ENCODE measurements at places on chromosomes 2 and 18.

DNA sequence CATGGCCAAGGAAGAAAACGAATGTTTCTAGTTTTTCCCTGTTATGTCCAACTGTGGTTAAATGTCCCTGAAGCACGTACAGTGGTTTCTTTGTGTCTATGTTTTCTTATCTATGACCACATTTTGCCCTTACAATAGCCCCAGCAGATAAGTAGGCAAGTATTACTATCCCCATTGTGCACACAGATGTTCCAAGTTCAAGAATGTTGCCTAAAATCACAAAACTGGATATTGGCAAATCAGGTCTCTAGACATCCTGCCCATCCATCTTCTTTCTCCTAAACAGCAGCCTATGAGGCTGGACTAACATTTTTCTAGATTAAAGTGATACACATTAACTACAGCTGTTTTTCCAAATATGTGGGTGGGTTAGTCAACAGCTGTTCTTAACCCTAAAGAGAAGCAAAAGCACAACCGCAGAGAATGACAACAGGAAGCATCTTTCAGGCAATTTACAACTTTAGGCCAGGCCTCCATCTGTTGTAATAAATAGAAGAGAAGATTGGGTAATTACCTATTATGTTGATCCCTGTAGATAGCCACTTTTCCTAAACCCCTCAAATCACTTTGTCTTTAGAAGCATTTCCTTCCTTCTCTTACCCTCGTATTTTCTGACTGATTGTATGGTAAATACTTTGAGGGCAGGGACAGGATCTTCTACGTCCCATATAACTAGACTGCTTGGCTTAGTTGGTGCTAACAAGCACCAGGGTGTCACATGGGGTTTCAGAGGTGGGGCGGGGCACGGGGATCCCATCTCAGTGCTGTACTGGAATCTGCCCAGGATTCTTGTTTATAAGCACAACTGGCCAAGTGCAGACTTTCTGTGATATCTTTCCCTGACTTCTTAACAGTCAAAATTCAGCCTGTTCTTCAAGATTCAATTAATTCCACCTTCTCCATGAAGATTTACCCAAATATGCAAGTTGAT is 132.1 kb upstream of the SETBP1 start:
- no peak for DNase-seq

GRCh38 chr2:190649798-190650390 is 1.0 kb downstream of the NAB1 start:
- no peak for DNase-seq

DNA sequence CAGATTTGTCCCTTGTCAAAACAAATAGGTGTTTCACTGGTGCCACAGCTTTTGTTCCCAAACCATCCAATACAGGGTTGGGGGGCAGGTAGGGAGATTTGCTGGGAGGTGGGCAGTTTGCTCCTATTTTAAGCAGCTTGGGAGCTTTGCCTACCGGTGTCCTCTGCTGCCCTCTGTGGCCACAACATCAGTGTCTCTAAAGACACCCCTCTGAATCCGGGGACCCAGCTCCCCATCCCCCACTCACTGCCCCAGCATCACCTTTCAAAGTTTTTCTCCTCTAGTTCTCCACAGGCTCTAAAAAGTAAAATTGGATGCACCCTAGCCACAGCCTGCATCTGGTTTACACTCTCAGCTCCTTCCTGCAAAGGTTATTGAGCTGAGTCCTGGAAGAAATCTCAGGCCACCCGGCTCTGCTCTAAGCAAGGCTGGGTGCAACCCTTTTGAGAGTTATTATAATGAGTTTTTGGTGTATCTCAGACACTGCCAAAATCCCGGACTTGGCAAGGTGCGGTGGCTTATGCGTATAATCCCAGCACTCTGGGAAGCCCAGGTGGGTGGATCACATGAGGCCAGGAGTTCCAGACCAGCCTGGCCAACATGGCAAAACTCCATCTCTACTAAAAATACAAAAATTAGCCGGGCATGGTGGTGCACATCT is 2.9 kb upstream of the EPAS1 start:
- DNase-seq: no peak

GRCh38 chr2:85577386-85578242 is at the start of gene VAMP8:
TSS of gene VAMP8 (plus strand) at chr2:85577586. CDS start at chr2:85577647, 61 bp downstream.
- no peak for DNase-seq

DNA sequence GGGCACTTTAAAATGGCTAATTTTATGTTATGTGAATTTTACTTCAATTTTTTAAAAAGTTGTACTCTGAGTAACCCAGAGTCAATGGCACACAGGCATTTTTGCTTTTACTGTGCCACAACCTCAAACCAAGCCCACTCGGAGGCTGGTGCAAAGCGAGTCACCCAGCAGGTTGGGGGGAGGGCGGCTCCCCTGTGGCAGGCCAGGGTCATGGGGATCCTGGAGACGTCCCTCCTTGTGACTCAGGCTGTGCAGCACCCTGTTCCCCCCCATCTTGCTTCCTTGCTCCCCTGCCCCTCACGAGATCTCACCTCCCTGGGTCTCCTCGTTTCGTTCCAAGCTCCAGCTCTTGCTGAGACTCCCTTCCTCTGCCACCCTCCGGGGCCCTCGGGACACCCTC is 58.6 kb downstream of the POMC start:
- no peak for DNase-seq

GRCh38 chr2:85792783-85793441 is 39.1 kb downstream of the ATOH8 start:
- no peak for DNase-seq

DNA sequence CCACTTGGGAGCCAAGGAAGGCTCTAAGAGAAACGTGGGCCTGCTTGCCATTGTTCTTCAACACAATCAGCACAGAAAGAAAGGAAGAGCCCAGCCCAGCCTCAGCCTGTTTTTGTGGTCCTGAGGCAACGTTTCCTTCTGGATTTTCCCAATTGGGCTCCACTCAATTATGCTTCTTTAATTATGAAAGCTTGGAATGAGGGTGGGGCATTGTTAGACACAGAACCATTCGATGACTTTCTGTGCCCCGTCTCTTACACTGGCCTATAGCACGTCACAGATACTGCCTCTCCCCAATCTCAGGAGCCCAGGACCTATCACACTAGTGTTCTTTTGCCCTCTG is 207.4 kb downstream of the ZFP36L2 start:
- peak; percentile 2 for DNase-seq

GRCh38 chr2:20757405-20758090 is 65.4 kb downstream of the LDAH start:
- no peak for DNase-seq

GRCh38 chr2:10424051-10424450 is 24.1 kb downstream of the ODC1 start:
- no peak for DNase-seq

GRCh38 chr2:112251271-112251670 is 3.6 kb downstream of the ZC3H8 start:
- no peak for DNase-seq

GRCh38 chr2:149745396-149746230 is 158.0 kb upstream of the MMADHC start:
- DNase-seq: no peak

- no peak for DNase-seq
Observed at GRCh38 chr2:200618590-200619021, 32.8 kb downstream of the AOX1 start.

GRCh38 chr18:36580266-36580665 is 248.5 kb downstream of the TPGS2 start:
- DNase-seq: no peak

DNA sequence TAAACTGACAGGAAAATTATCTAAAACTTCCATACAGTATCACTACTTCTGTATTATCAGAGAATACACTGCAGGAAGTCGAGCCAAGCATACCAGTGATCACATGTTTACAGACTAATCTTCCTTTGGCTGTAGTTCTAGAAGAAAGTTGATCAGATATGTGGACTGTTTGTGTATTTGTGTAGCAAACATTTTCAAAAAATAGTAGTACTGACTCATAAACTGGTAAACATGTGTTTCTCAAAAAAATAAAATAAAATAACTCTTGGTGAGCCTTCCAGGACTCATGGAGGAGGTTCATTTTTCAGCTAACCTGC is 148.9 kb upstream of the SLC39A10 start:
- no peak for DNase-seq

- no peak for DNase-seq
Observed at GRCh38 chr2:150911766-150912280, 349.8 kb downstream of the RBM43 start.

GRCh38 chr2:138036522-138036921 is 72.2 kb downstream of the HNMT start:
- no peak for DNase-seq

DNA sequence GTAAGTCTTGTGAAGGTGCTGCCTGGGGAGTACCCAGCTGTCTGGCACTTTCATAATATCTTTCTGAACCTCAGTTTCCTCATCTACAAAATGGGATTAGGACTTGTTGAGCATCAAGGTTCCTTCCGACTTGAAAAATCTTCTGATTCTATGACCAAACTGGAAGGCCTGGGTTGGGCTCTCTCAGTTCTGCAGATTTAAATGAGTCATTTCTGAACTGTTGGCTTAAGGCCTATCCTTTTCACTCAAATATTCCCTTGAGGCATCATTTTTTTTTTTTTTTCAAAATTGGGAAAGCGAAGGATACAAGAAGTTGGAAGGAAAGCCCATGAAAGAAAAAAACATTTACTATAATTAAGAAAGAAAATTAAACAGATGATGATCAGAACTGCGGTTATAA is 40.8 kb upstream of the CYP1B1 start:
- DNase-seq: no peak

- DNase-seq: no peak
Observed at GRCh38 chr2:212117926-212118325, 420.7 kb downstream of the ERBB4 start.

- DNase-seq: no peak
Observed at GRCh38 chr2:151975460-151976414, 123.1 kb downstream of the CACNB4 start.

DNA sequence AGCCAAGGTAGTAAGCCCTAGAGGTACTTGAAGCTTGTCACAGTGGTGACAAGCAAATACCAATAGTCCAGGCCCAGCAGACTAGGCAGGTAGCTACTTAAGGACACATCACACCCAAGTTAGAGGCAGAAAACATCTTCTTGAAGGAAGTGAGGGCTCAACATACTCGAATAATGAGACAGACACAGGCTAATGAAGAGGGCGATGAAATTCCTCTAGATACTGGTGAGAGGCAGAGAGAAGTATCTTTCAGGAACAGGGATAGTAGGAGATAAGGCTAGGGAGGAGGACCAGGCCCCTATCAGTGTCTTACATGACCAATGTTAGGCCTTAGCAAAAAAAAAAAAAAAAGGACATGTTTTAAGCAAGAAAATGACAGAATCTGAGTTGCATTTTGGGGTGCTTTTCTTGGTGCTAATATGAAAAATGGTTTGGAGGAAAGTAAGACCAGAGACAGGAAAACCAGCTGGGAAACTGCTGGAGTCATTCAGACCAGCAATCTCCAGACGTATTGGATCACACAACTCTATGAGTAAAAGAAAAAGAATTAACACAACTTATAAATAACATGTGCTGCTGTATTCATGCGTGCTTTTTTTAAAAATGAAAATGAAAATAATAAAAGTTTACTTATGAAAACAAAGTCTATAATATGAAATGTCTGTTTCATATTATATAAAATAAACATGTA is 37.7 kb downstream of the COBLL1 start:
- DNase-seq: no peak

DNA sequence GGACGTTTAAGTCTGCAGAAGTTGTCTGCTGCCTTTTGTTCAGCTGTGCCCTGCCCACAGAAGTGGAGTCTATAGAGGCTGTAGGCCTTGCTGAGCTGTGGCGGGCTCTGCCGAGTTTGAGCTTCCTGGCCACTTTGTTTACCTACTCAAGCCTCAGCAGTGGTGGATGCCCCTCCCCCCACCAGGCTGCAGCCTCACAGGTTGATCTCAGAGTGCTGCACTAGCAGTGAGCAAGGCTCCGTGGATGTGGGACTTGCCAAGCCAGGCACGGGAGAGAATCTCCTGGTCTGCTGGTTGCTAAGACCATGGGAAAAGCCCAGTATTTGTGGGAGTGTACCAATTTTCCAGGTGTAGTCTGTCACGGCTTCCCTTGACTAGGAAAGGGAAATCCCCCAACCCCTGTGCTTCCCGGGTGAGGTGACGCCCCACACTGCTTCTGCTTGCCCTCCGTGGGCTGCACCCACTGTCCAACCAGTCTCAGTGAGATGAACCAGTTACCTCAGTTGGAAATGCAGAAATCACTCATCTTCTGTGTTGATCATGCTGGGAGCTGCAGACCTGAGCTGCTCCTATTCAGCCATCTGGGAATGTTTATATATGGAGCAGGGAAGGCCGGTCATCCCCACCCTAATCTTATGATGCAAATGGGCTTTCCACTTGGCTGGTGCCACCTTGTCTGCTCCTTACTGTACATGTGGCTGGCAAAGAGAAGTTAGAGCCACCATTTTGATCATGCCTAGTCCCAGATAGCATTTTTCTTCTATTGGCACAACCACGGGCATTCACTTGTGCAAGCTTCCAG is 156.9 kb upstream of the ITGA6 start:
- no peak for DNase-seq

DNA sequence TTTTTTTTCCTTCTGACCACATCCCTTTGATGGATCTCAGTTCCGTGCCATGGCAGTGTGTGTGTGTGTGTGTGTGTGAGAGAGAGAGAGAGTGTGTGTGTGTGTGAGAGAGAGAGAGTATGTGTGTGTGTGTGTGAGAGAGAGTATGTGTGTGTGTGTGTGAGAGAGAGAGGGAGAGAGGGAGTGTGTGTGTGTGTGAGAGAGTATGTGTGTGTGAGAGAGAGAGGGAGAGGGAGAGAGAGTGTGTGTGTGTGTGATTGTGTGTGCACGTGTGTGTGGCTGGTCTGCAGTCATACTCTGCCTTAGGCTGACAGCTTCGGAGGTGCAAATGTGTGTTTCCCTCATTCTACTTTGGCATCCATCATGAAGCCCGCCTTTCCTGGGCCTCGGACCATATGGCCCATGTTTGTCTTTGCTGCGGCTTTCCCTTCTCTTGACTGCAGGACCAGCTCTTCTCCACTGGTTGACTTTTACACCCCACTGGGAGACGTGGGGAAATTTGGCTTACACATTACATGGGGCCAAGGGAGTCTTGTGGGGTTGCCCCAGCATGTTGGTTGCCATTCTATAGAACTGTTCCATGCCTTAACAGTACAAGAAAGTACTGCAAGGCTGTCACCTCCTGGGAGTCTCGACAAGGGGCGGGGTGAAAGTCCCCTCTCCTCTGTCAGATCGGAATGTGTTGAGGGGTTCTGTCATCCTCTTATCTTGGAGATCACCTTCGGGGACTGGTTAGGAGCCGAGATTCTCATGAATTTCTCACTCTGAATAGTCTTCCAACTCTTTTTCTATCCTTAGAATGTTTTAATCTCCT is 21.6 kb downstream of the TSN start:
- DNase-seq: no peak

DNA sequence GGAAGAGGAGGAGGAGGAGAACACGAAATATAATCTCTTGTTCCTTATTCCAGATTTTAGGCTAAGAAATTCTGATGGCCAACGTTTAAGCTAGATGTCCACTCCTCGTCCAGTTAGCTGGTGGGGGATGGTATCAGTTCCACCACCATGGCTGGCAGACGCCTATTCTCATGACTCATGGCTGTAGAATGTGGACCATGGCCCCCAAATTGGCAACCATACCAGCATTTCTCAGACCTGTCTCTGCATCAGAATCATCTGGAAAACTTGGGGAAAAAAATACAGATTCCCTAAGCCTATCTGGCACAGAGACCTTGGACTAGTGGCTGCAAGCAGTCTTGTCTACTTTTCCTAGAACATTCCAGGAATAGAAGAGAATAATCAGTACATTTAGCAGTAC is 267.7 kb upstream of the SIX2 start:
- no peak for DNase-seq
